ENCODE measurements at places on chromosomes 3 and 15. TPM values are rescaled to one million over a fixed set of nuclear protein-coding genes. Genes with fewer than 3 reads are reported as not detected.
A peak's percentile ranks its signal among the peaks of the same experiment; 100 is the strongest.

DNA sequence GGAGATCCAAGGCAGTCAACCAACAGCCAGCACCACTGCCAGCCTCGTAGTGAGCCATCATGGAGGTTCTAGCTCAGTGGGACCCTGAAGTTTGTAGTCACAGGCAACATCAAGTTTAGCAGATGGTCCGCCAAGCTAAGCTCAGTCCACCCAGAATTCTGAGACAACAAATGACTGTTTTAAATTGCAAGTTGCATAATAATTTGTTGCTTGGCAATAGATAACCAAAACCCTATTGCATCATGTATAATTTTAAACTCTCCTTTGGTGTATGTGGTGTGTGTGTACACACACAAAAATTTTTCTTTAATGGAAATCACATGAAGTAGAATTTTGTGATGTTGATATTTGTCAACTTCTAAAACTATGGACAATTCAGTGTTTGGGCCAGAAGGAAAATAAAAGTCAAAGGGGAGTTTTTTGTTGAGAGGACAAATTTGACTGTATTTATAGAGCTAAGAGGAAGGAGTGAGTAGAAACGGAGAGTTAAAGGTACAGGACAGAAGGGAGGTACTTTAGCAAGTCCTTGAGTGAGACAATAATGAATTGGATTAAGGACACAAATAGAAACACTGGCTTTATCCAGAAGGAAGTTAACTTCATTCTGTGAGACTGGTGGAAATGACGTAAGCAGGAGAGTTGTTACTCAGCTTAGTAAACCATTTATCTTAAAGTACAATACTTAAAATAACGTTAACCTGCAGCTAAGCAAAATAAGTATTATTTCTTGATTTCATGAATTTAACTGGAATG, 83.6 kb downstream of the NCEH1 start:
- H3K4me3 ChIP-seq, result no peak overlapping the region
- H3K4me1 ChIP-seq, result no peaks in the 10 kb centered on the region
- no peak overlapping the region for H3K27ac ChIP-seq
- no peaks in the 10 kb centered on the region for H3K27me3 ChIP-seq
- H3K36me3 ChIP-seq, result no peaks in the 10 kb centered on the region
- DNase-seq, result no peak

EPHA3 gene
- total RNA-seq, result 27.3 TPM

GRCh38 chr3:194657439-194657838, 14.6 kb downstream of the LSG1 start:
- no peak overlapping the region for H3K4me3 ChIP-seq
- H3K27ac ChIP-seq, result no peak overlapping the region
- no peaks in the 10 kb centered on the region for H3K4me1 ChIP-seq
- no peaks in the 10 kb centered on the region for H3K27me3 ChIP-seq

LINGO1 gene
- total RNA-seq, result 1.0 TPM

- no peak for DNase-seq
- H3K27me3 ChIP-seq, result no peaks in the 10 kb centered on the region
- H3K4me3 ChIP-seq, result no peak overlapping the region
- peak overlapping the region; percentile 20 for H3K27ac ChIP-seq
- H3K4me1 ChIP-seq, result peaks cover 70% of the 10 kb centered on the region
These were observed 60.5 kb downstream of the RAB7A start for GRCh38 chr3:128786434-128787020.

DNA sequence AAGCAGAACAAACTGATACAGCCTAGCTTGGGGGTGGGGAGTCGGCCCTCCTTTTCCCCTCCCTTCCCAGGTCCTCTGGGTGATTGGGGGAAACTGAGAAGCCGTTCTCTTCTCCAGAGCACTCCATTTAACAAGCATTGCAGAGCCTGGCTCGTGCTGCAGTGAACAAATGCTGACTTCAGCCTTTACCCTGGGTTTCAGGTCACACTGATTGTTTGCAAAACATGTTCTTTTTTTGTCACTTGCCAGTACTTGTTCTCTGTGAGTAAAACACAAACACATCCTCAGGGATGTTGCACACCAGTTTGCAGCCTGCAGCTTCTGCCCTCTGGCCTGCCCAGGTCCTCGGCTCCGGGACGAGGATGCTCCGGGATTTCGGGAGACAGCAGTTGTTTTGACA, 132.8 kb downstream of the PGPEP1L start:
- no peaks in the 10 kb centered on the region for H3K27me3 ChIP-seq
- DNase-seq, result no peak
- H3K27ac ChIP-seq, result peak overlapping the region; percentile 72
- peaks cover 72% of the 10 kb centered on the region for H3K4me1 ChIP-seq
- H3K36me3 ChIP-seq, result no peaks in the 10 kb centered on the region

DNA sequence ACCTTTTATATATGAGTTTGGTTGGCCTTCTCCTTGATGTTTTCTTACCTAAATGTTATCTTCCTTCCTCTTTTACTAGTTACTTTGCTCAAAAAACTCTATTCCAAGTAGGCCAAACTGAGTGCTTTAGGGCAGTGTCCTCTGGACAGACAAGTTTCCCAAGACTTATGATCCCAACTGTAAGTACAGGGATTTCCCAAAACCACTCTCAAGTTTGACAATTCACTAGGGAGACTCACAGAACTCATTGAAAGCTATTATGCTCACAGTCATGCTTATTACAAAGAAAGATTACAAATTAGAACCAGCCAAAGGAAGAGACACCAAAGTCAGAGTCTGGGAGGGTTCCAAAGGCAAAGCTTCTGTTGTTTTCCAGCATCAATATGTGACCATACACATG, 534.2 kb upstream of the ALCAM start:
- H3K27me3 ChIP-seq, result no peaks in the 10 kb centered on the region
- H3K4me1 ChIP-seq, result no peaks in the 10 kb centered on the region
- no peak for DNase-seq
- no peak overlapping the region for H3K27ac ChIP-seq

DNA sequence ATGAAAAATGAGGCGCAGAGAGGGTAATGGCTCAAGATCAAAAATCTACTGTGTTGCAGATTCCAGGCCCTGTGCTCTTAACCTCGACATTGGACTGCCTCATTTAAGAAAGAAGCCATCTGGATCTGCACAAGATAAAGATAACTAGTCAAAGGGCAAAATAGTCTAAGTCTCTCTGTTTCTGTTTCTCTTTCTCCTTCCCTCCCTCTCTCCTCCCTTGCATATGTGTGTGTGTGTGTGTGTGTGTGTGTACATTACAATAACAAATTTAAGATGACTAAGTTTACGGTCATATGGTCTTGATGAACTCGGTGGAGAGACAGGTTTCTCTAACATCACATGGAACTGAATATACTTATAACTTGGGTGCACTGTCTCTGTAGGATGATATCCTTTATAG, 69.2 kb downstream of the MEIS2 start:
- H3K36me3 ChIP-seq, result no peaks in the 10 kb centered on the region
- H3K27me3 ChIP-seq, result no peaks in the 10 kb centered on the region
- no peaks in the 10 kb centered on the region for H3K4me1 ChIP-seq
- H3K4me3 ChIP-seq, result no peak overlapping the region

DNA sequence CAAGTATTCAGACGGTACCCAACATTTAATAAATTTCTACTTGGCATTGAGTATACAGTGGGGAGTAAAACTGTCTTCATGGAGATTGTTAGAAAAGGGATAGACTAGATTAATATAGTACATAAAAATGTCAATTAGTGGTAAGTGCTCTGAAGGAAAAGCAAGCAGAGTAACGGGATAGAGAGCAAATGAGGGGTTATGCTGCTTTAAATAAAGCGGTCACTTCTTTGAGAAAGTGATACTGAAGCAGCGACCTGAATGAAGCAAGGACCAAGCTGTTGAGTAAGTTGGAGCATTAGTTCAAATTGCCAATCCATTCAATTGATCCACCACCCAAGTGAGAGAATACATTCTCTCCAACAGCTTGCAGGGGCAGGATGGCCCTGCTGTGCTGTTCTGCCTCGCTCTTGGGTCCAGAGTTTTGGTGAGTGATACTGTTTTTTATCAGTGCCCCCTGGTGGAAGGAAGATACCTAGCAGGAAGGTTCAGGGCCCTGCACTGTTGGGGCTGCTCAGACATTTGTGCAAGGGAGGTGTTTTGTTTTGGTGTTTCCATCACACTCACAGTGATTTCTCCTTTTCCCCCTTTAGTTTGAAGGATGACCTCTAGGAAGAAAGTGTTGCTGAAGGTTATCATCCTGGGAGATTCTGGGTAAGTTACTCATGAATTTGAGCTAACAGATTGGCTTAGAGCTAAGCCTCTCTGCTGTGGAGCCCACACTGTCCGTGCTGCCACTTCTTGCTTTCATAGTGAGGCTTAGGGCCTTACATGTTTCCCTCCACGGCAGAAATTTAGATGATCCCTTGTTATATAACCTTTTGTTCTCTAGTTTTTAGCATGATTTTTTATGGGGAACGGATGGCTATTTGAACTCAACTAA, 69.0 kb downstream of the RAB7A start:
- peaks cover 7% of the 10 kb centered on the region for H3K4me1 ChIP-seq
- peak; percentile 46 for DNase-seq
- no peaks in the 10 kb centered on the region for H3K27me3 ChIP-seq
- H3K4me3 ChIP-seq, result no peak overlapping the region

- H3K27me3 ChIP-seq, result no peaks in the 10 kb centered on the region
- H3K27ac ChIP-seq, result no peak overlapping the region
- H3K4me3 ChIP-seq, result no peak overlapping the region
These were observed 56.4 kb downstream of the PLCH1 start for GRCh38 chr3:155688481-155688880.

GRCh38 chr15:34101366-34102174, at the start of the genes EMC7 and PGBD4:
Gene EMC7, minus strand, starts transcription at chr15:34101862. Its CDS starts 23 bp downstream, at chr15:34101839.
Gene PGBD4, plus strand, starts transcription at chr15:34102083. Its CDS starts 449 bp downstream, at chr15:34102532.
- peak; percentile 99 for DNase-seq
- H3K36me3 ChIP-seq, result no peaks in the 10 kb centered on the region
- H3K27ac ChIP-seq, result peak within 1 kb of the TSS; percentile 44
- peaks cover 7% of the 10 kb centered on the region for H3K4me1 ChIP-seq
- H3K4me3 ChIP-seq, result peak within 1 kb of the TSS; percentile 76

AHSG gene
- not detected for total RNA-seq

- H3K27ac ChIP-seq, result no peak overlapping the region
- no peaks in the 10 kb centered on the region for H3K4me1 ChIP-seq
- DNase-seq, result peak; percentile 15
These were observed 46.7 kb downstream of the MESD start for GRCh38 chr15:80942746-80943565.

DNA sequence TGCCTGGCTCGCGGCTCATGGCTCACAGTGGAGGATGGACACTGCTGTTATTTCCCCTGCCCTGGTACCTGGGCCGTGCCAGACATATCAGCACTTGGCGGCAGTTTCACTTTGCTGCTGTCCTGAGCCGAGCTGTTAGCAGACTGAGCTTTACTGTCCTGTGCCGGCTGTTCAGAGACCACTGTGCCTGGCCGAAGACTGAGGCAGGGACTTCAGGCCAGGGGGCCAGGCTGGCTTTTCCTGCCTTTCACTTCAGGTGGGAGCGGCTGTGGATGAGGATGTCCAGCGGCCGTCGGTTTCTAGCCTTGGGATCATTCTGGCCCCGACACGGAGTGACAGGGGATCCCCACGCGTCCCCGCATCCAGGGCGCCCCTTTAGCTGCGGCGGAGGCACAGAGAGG, 1.1 kb downstream of the ATP10A start:
- H3K27me3 ChIP-seq, result no peaks in the 10 kb centered on the region
- no peak for DNase-seq
- H3K4me1 ChIP-seq, result no peaks in the 10 kb centered on the region
- no peaks in the 10 kb centered on the region for H3K36me3 ChIP-seq

DNA sequence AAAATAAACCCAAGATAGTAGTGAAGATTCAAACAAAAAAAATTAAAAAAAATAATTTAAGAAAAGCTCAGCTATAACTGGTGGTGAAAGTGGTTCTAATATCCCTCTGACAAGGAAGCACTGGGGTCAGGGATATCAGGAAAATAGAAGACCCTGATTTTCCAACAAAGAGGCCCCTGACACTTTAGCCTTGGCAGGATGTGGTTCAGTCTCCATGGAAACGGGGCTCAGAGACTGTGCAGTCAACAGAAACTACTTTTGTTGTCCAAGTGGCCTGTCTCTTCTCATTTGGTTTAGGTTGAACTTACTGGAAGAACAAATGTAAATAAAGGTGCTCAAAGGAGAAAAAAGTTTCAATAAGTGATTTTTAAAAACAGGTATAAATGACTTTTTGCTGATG, 27.2 kb downstream of the INTS14 start:
- no peak overlapping the region for H3K27ac ChIP-seq
- H3K27me3 ChIP-seq, result no peaks in the 10 kb centered on the region
- peaks cover 28% of the 10 kb centered on the region for H3K4me1 ChIP-seq
- no peak overlapping the region for H3K4me3 ChIP-seq
- peaks cover 22% of the 10 kb centered on the region for H3K36me3 ChIP-seq

DNA sequence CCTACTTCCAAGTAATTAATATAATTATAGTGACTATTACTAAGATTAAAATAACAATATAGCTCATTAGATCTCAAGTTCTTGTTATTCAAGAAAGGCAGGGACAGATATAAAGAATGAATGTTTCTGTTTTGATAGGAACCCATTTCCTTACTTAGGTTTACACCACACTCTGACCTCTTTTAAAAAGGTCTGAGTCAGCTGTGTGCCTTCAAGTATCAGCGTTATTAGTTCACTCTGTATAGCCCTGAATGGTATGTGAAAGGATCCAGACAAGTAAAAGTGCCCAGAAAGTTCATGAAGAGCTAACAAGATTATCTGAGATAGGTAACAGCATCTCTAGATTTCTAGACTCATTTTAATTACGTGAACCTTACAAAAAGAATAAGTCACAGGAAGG, 28.9 kb downstream of the PDCD10 start:
- H3K36me3 ChIP-seq, result no peaks in the 10 kb centered on the region
- H3K4me3 ChIP-seq, result no peak overlapping the region
- no peaks in the 10 kb centered on the region for H3K4me1 ChIP-seq
- no peak for DNase-seq

- no peaks in the 10 kb centered on the region for H3K4me1 ChIP-seq
- no peak overlapping the region for H3K4me3 ChIP-seq
- H3K36me3 ChIP-seq, result no peaks in the 10 kb centered on the region
- H3K27me3 ChIP-seq, result no peaks in the 10 kb centered on the region
- no peak overlapping the region for H3K27ac ChIP-seq
These were observed 209.2 kb upstream of the NR2F2 start for GRCh38 chr15:96121086-96121920.

LAMB2 gene
- 573 TPM for total RNA-seq

DNASE1L3 gene
- 53.3 TPM for total RNA-seq

ROPN1 gene
- not detected for total RNA-seq

- no peak overlapping the region for H3K4me3 ChIP-seq
- no peak overlapping the region for H3K27ac ChIP-seq
- no peaks in the 10 kb centered on the region for H3K4me1 ChIP-seq
These were observed 2.6 kb downstream of the EHHADH start for GRCh38 chr3:185251272-185251671.

DNA sequence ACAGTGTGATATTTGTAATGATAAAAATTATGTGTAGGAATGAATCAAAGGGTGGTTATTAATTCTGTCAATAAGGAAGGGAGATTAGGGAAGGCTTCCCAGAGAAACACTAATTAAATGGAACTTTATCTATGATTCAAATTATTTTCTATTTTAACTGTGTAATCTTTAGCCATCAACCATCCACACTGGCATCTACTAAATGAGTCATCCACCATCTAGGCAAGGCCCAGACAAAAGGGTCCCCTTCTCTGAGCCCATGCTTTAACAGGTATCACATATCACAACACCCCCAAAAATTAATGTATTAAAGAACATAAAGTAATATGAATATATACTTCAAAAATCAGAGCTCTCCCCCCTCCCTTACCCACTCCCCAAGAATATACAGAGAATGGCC, 19.9 kb upstream of the TPM1 start:
- no peaks in the 10 kb centered on the region for H3K36me3 ChIP-seq
- DNase-seq, result no peak
- H3K4me1 ChIP-seq, result no peaks in the 10 kb centered on the region
- no peaks in the 10 kb centered on the region for H3K27me3 ChIP-seq
- no peak overlapping the region for H3K4me3 ChIP-seq
- no peak overlapping the region for H3K27ac ChIP-seq

GRCh38 chr3:71924721-71925120, 139.8 kb upstream of the PROK2 start:
- no peak overlapping the region for H3K27ac ChIP-seq
- no peaks in the 10 kb centered on the region for H3K36me3 ChIP-seq
- DNase-seq, result no peak
- no peak overlapping the region for H3K4me3 ChIP-seq
- no peaks in the 10 kb centered on the region for H3K4me1 ChIP-seq
- H3K27me3 ChIP-seq, result no peaks in the 10 kb centered on the region

Data from thyroid gland (tissue), 4 donors.